ENCODE measurements at places on chromosomes 12 and 14.

DNA sequence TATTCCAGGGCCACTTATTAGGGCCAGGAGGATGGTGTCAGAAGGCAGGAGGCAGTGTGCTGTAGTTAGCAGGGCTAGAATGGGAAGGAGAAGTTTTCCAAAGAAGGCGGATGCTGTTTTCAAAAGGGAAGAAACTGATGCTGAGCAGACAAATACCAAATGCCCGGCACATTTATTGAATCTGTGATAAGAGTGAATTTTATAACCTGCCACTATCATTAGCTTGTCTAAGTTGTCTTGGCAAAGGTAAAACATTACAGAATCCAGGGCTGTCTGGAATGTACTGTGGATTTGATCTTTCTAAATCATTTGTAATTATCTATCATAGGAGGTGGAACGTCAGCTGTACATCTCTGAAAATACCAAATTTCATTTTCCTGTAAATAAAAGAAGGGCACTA, 40.8 kb downstream of the NDUFA12 start:
- DNase-seq = no peak

DNA sequence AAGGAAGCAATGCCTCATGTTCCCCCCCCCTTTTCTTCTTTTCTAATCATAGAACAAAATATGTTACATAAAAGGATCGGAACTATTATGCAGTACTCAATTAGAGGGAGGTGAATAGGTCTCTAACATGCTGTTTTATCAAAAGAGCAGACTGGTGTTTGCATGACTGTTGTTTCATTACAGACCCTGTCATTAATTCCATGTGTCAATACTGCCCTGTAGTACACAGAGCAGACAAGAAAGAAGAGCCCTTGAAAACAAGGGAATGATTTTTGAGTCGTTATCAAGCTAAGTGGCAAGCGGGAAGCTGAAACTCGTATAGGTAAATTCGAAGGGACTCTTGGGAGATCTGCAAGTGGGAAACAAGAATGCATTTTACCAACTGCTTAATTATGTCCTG, 76.9 kb upstream of the TMEM263 start:
- no peak for DNase-seq

DNA sequence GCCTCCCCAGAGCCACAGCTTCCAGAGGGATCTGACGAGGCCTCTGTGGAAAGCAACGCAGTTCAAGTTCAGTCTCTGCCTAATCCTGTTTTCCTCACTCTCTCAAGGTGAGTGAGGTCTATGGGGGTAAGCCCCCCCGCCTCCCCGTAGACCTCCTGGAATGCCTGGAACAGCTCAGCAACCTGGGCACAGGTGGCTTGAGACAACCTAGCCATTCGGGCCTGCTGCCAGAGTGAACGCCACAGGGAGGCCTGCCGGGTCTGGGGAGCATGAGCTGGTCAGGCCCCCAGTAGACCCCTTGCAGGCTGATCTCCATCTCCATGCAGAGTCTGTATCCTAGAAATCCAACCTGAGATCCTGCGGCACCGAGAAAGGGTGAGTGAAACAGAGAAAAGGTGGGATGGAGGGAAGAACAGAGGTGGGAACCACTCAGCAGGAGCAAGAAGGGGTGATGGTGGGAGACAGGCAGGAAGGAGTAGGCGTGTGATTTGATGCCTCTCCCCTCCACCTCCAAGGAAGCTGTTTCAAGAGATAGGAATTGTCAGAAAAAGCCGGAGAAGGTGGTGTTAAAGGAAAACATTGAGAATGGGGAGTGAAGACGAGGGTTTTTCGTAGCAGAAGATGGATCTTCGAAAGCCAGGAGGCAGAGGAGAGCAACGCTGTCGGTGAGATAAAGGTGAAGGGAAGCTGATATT, 123.1 kb upstream of the PRMT8 start:
- no peak for DNase-seq

DNA sequence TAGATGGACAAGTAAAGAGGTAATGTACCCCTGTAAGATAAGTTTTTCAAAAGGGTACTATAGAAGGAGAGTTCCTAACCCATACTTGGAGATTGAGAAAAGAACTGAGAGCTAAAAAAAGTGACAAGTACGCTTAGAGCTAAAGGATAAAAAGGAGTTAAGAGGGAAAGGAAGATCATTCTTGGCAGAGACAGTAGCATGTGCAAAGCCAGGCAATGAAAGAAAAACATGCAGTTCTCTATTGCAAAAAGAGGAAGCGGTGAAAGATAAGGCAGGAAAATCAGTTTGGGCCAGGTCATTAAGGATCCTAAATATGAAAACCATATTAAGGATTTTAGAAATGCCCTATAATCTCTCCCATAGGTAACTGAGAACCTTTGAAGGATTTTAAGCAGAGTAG, 500.4 kb upstream of the GARIN6 start:
- no peak for DNase-seq

- no peak for DNase-seq
Observed at GRCh38 chr12:2982361-2982760, 23.2 kb downstream of the TEAD4 start.

- DNase-seq = peak; percentile 79
Observed at GRCh38 chr12:109951136-109951535, 45.0 kb downstream of the GIT2 start.

- DNase-seq = no peak
Observed at GRCh38 chr12:121651320-121651719, 18.1 kb downstream of the MORN3 start.

GRCh38 chr12:56241424-56242303, 11.8 kb downstream of the SLC39A5 start:
- no peak for DNase-seq

GRCh38 chr12:72053604-72054003, 115.0 kb downstream of the TPH2 start:
- no peak for DNase-seq

- no peak for DNase-seq
Observed at GRCh38 chr12:115811929-115812328, 465.6 kb downstream of the MED13L start.

- no peak for DNase-seq
Observed at GRCh38 chr12:12319451-12320183, 30.4 kb downstream of the MANSC1 start.

DNA sequence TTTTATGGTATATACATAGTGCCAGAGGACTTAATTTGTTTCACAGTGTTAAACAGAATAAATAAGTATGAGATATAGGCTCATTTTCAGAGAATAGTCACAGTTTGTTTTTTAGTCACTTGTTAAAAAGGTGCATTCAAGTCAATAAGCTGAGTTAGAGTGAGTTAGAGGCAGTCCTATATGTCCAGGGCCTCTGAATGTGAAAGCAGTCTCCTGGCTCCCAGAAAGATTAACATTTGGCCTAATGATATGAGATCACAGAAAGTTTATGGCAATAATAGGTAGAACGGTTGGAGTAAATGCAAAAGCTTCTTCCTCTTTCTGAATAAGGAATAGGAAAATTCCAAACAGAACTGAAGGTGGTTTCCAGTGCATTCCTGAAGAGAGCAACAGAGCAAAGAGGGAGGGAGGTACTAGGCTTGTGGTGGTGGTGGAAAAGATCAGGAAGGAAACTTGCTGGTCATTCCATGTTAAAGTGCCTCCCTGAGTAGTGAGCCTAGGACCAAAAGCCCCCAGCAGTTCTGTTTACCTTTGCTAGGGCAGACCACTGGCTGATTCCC, 54.4 kb downstream of the SLC38A4 start:
- DNase-seq = no peak

- no peak for DNase-seq
Observed at GRCh38 chr14:104660597-104660996, 28.8 kb upstream of the INF2 start.

DNA sequence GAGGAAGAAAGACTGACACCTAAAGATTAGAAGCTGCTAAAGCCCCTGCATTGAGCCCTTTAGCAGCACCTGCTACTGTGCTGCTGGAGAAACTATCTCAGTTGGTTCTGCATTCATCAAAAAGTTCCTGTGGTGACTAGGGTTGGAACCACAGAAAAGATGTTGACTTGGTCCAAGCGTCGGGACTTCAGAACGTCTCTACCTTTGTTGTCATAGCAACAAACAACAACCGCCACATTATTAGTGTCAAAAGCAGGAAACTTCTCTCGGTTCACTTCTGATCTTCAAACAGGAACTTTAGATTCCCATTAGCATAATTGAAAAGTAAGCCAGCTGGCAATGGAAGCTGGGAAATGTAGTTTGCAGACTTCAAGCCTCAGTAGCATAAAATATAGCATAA, 368.0 kb downstream of the SEC23A start:
- DNase-seq = no peak

DNA sequence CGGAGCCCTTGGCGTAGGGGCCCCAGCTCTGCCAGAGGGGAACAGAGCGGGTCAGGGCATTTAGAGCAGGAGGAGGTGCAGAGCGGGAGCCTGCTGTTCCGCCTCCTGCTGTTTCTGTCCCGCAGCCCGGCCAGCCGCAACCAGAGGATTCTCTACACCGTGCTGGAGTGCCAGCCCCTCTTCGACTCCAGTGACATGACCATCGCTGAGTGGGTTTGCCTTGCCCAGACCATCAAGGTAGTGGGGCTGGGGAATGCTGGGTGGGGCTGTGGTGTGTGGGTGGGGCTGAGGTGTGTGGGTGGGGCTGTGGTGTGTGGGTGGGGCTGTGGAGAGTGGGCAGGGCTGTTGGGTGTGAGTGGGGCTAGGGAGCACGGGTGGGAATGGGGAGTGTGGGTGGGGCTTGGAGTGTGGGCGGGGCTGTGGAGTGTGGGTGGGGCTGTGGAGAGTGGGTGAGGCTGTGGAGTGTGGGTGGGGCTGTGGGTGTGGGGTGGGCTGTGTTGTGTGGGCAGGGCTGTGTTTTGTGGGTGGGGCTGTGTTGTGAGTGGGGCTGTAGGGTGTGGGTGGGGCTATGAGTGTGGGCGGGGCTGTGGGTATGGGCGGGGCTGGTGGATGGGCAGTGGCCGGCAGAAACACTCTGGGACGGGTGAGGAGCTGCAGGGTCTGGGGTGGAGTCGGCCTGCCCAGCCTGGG, 8.0 kb downstream of the ASPG start:
- no peak for DNase-seq

GRCh38 chr14:37889087-37889486, 293.7 kb downstream of the TTC6 start:
- DNase-seq = no peak

GRCh38 chr12:24363177-24363754, 413.8 kb upstream of the SOX5 start:
- no peak for DNase-seq

- no peak for DNase-seq
Observed at GRCh38 chr14:95409477-95410272, 90.0 kb upstream of the CLMN start.

Data from stromal cell of bone marrow (primary cell).